ENCODE measurements at places on chromosomes 5 and 9. TPM values are rescaled to one million over a fixed set of nuclear protein-coding genes. Genes with fewer than 3 reads are reported as not detected.

ABLIM3 gene
- 45.4 TPM for total RNA-seq

SAPCD2 gene
- 0.42 TPM for total RNA-seq

CTNND2 gene
- 0.46 TPM for total RNA-seq

IL13 gene
- total RNA-seq: 0.29 TPM

ACOT12 gene
- total RNA-seq: not detected

ANKRD55 gene
- total RNA-seq: 0.79 TPM

TNFSF8 gene
- 3.0 TPM for total RNA-seq

RRAGA gene
- total RNA-seq: 88.7 TPM

TLR4 gene
- 31.3 TPM for total RNA-seq

BHMT gene
- total RNA-seq: 0.62 TPM

SQSTM1 gene
- total RNA-seq: 333 TPM

PELO gene
- 61.8 TPM for total RNA-seq

GCNT1 gene
- total RNA-seq: 11.0 TPM

TRMO gene
- total RNA-seq: 7.0 TPM

SELENOP gene
- 165 TPM for total RNA-seq

NDUFS4 gene
- 74.4 TPM for total RNA-seq

PPP3R2 gene
- not detected for total RNA-seq

PDE8B gene
- total RNA-seq: 15.1 TPM

FAM151B gene
- 2.1 TPM for total RNA-seq

OTP gene
- total RNA-seq: not detected

DDX4 gene
- not detected for total RNA-seq

KCNMB1 gene
- 48.6 TPM for total RNA-seq

MARCHF11 gene
- not detected for total RNA-seq

ITGA2 gene
- total RNA-seq: 21.3 TPM

PCDHA5 gene
- total RNA-seq: 0.14 TPM

SGTB gene
- 35.4 TPM for total RNA-seq

AIF1L gene
- 31.2 TPM for total RNA-seq

NME5 gene
- total RNA-seq: 1.5 TPM
